ENCODE measurements at places on chromosomes 7 and 10. TPM values are rescaled to one million over a fixed set of nuclear protein-coding genes. Genes with fewer than 3 reads are reported as not detected.

- no peak for DNase-seq
Measured at GRCh38 chr7:50069613-50070012, 23.4 kb downstream of the ZPBP start.

DNA sequence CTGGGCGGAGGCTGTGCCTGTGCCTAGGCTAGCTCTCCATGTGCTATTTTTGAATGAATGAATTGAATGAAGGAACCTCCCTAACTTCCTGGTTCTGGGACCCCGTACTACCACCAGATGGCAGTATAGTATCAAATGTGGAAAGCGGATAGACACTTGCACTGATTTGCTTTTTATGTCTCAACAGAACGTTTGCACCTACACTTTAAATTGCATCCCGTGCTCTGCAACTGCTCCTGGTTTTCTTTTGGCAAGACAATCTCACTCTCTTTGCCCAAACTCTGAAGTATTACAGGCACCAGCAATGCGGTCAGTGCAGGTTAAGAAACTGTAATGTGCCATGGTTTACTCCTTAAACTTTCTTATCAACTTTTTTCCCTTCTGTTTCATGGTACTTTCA lies 6.5 kb downstream of the FZD8 start:
- no peak for DNase-seq

DNA sequence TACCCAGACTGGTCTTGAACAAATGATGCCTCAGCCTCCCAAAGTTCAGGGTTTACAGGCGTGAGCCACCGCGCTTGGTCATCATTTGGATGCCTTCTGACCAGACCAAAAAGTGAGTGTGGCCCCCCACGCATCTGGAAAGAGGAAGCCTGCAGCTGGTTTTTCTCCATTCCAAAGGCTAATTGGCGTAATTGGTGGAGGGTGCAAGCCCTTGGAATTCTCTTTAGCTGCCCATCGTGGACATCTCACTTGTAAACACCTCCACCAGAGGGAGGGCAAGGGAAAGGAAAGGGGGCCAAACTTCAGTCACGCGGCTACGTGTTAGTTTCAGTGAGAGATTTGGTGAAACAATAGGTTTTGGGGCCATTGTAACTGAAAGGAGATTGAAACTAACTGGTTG lies 4.1 kb upstream of the ARHGAP21 start:
- no peak for DNase-seq

GRCh38 chr10:100828738-100829096 lies 83.3 kb downstream of the PAX2 start:
- no peak for DNase-seq

- no peak for DNase-seq
Measured at GRCh38 chr10:65194555-65194954, 1673.4 kb downstream of the REEP3 start.

DNA sequence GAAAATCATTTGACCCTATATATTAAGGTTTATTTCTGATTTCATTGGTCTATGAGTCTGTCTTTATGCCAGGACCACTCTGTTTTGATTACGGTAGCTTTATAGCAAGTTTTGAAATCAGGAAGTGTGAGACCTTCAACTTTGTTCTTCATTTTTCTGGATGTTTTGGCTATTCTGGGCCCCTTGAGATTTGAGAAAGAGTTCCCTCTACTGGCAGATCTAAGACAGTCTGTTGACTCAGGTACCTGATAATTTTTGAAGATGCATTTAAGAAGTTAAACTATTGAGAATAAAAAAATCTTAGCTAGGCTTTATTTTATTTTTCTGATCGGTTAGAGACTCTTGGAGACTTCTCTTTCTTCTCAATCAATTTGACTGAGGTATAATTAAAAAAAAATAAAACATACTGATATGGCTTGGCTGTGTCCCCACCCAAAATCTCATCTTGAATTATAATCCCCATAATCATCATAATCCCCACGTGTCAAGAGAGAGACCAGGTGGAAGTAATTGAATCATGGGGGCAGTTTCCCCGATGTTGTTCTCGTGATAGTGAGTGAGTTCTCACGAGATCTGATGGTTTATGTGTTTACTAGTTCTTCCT lies 209.2 kb downstream of the SNX10 start:
- DNase-seq, result no peak

Gene RASSF4
- 24.6 TPM for total RNA-seq

Gene GHRHR
- total RNA-seq, result not detected

Gene EPO
- not detected for total RNA-seq

Gene IL6
- 0.45 TPM for total RNA-seq

Gene NPFFR1
- not detected for total RNA-seq

Gene GRID1
- 0.60 TPM for total RNA-seq

Data from chondrocyte (in vitro differentiated cells).